ENCODE measurements at places on chromosomes 1 and 21.

- no peak for DNase-seq
Observed at GRCh38 chr1:8497210-8497819, 179.4 kb downstream of the SLC45A1 start.

DNA sequence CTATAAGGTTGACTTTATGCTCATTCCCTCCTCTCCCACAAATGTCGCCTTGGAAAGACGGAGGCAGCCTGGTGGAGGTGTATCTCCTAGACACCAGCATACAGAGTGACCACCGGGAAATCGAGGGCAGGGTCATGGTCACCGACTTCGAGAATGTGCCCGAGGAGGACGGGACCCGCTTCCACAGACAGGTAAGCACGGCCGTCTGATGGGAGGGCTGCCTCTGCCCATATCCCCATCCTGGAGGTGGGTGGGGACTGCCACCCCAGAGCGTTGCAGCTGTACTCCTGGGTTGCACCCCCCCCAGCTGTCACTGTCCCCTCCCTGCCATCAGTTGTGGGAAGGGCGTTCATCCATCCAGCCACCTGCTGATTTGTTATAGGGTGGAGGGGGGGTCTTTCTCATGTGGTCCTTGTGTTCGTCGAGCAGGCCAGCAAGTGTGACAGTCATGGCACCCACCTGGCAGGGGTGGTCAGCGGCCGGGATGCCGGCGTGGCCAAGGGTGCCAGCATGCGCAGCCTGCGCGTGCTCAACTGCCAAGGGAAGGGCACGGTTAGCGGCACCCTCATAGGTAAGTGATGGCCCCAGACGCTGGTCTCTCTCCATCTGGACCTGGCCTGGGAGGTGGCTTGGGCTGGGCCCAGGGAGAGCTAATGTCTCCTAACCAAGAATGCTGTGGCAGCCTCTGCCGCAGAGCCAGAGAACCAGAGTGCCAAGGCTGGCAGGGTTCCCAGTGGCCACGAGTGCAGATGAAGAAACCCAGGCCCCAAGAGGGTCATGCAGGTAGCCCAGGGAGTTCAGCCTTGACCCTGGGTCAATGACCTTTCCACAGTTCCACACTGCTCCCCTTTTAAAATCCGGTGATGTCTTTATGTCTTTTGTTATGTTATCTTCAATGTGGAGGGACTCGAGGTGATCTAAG is 13.1 kb downstream of the PCSK9 start:
- no peak for DNase-seq

- no peak for DNase-seq
Observed at GRCh38 chr21:41933313-41934079, 20.3 kb downstream of the C2CD2 start.

DNA sequence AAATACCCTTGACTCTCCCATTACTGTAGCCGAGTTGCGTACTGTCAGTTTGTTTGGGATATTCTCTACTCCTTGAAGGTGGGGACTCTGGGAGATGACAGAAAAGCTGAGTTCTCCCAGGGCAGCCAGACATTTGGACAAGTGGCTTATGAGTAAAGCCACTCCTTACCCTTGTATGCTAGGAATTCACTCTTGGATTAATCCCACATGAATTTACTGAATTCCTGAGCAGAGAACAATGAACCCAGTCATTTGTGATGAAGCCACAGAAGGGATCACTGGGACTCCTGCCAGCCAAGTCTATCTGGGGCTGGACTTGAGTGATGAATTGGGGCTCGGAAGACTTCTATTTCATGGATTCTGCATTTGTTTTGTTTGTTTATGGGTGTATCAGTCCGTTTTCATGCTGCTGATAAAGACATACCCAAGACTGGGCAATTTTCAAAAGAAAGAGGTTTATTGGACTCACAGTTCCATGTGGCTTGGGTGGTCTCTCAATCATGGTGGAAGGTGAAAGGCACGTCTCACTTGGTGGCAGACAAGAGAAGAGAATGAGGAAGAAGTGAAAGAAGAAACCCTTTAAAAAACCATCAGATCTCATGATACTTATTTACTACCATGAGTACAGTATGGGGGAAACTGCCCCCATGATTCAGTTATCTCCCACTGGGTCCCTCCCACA is 25.1 kb downstream of the C1orf116 start:
- DNase-seq, result no peak

All from endodermal cell (in vitro differentiated cells).